Thymus (tissue), 14 donors: ENCODE measurements at places on chromosomes 4 and X. TPM values are rescaled to one million over a fixed set of nuclear protein-coding genes. Genes with fewer than 3 reads are reported as not detected.

FAM47A gene
- not detected for total RNA-seq

PTPN13 gene
- total RNA-seq, result 8.9 TPM

GRCh38 chr4:119834906-119835612 lies 206.5 kb upstream of the PDE5A start:
- DNase-seq, result no peak

DNA sequence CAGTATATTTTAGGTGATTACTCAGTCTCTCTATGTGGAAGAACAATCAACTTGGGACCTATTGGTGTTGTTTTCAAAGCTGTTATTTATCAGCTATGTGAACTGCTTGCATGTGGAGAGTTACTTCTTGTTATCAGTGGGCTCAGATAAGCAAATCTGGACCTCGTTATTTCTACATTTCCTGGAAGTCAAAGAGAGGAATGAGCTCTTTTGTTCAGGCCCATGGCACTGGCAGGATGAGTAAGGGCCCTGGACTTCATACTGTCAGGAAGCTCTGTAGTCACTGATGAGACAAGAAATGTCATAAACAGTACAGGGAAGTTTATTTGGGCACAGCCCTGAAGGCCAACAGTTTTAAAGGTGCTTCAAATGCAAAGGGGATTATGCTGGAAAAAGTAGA lies 760.6 kb upstream of the EPHA5 start:
- no peak for DNase-seq

DNA sequence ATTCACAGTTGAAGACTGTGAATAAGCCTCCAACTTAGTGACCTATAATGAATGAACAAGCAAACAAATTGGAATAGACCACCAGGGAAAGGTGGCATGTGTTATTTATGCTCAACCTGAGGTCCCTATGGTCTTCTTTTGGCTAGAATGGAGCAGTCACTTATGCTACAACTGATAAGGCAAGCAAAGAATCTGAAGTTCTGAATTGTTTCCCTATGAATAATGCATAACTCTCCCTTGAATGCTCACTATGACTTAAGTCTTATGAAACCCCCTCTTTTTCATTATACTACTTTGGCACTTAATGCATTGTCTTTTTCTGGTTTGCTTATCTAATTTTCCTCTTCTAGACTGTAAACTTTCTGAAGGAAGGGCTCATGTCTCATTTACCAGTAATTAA lies 2.6 kb downstream of the GIMD1 start:
- DNase-seq, result no peak

DNA sequence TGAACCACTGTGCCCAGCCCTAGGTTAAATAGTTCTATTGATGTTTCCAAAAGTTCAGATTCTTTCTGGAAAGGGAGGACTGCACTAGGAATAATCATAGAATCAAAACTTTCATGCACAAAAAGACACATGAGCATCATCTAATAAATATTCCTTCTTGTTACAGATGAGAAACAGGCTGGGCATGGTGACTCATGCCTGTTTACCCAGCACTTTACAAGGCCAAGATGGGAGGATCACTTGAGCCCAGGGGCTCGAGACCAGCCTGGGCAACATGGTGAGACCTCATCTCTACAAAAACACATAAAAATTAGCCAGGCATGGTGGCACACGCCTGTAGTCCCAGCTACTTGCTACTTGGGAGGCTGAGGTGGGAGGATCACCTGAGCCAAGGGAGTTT lies 27.7 kb downstream of the LARP7 start:
- DNase-seq, result no peak

DNA sequence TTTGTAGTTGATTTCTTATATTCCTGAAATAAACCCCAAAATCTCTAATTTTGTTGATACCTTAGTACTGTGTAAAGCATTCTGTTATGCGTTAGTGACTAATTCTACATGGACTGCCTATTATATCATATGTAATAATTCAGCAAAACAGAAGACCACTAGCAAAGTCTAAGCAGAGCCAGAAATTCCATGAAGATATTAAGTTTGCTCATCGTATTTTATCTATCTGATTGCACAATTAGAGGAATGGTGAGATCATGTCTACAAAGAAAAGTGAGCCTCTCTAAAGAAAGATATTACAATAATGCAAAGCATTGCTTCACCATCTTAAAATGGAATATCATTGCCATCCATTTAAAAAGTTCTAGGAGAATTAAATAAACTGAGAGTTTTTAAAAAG lies 374.6 kb upstream of the SLC7A11 start:
- DNase-seq, result no peak
